ENCODE measurements at places on chromosomes 2 and 18.
A peak's percentile ranks its signal among the peaks of the same experiment; 100 is the strongest.

- DNase-seq = no peak
Measured at GRCh38 chr18:22102953-22103646, 66.3 kb upstream of the GATA6 start.

GRCh38 chr2:241230435-241230834, 42.0 kb downstream of the ANO7 start:
- no peak for DNase-seq

GRCh38 chr2:184558713-184559464, 39.4 kb upstream of the ZNF804A start:
- DNase-seq = no peak

DNA sequence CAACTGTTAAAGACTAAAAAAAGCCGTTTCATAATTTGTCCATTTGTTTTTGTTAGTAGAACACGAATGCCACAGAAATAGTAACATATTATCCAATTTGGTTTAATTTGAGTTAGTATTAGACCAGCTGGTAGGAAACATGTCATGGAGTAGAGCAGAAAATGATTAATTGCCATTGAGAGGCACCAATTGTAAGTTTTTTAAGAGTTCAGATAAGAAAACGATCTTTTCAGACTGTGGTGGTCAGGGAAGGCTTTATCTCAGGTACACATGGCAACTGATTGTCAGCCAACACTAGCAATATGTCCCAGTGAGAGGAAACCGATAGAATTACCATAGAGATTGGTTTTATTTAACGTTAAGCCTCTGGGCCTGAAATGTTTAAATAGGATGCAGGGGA, 438.2 kb upstream of the MAP2 start:
- peak; percentile 27 for DNase-seq

GRCh38 chr18:50662177-50662576, 102.3 kb downstream of the MAPK4 start:
- peak; percentile 58 for DNase-seq

DNA sequence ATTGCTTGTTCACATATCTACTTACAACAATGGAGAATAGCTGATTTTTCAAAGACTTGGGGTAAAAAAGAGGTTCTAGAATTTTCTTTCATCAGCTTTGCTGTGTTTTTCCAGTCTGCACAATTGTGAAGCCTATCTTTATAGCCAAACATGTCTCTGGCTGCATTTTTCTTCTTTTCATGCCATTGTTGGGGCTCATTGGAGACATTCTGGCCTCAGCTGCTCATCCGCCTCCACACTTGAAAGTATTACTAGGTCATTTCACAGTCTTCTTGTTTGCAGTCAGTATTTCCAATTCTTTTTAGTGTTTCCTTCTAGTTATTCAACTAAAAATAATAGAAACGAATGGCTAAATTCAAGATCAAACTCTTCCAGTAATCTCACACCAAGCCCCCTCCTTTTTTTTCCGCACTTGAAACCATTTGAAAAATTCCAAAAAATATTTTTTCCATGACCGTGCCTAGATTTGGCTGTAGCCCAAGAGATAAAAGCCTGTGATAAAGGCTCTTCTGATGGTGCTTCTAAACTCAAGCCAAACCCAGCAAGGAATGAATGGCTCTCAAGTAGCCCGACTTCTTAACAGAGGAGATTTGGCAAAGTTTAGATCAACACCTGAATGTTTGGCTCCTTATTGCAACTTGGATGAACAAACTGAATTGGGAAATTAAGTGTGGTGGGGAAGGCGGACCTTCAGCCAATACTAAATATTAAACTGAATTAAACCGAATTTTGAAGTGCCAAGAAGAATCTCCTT, 103.4 kb downstream of the NRP2 start:
- DNase-seq = no peak

GRCh38 chr2:86557836-86558235, 5.4 kb downstream of the CHMP3 start:
- no peak for DNase-seq

GRCh38 chr2:9310798-9311197, 104.2 kb downstream of the ASAP2 start:
- DNase-seq = no peak

- DNase-seq = no peak
Measured at GRCh38 chr2:238786792-238787490, 60.9 kb upstream of the TWIST2 start.

GRCh38 chr2:9206991-9207640, 504 bp downstream of the ASAP2 start:
- peak; percentile 44 for DNase-seq

DNA sequence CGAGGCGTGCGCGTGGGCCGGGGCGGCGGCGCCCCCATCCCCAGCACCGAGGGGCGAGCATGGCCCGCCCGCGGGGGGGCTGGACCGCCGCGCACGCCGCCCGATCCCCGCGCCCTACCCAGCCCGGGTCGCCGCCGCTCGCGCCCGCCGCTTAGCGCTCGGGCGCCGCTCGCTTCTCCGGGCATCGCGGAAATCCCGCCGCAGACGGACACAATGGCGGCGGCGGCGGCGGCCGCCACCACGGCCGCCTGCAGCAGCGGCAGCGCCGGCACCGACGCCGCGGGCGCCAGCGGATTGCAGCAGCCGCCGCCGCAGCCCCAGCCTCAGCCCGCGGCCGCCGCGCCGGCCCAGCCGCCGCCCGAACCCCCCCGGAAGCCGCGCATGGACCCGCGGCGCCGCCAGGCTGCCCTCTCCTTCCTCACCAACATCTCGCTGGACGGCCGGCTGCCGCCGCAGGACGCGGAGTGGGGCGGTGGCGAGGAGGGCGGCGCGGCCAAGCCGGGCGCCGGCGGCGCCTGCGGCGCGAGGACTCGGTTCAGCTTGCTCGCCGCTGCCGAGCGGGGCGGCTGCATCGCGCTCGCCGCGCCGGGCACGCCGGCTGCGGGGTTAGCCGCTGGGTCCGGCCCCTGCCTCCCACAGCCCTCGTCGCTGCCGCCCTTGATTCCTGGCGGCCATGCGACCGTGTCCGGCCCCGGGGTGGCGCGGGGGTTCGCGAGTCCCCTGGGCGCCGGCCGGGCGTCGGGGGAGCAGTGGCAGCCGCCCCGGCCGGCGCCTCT, 453 bp downstream of the CABLES1 start:
- DNase-seq = peak; percentile 44

DNA sequence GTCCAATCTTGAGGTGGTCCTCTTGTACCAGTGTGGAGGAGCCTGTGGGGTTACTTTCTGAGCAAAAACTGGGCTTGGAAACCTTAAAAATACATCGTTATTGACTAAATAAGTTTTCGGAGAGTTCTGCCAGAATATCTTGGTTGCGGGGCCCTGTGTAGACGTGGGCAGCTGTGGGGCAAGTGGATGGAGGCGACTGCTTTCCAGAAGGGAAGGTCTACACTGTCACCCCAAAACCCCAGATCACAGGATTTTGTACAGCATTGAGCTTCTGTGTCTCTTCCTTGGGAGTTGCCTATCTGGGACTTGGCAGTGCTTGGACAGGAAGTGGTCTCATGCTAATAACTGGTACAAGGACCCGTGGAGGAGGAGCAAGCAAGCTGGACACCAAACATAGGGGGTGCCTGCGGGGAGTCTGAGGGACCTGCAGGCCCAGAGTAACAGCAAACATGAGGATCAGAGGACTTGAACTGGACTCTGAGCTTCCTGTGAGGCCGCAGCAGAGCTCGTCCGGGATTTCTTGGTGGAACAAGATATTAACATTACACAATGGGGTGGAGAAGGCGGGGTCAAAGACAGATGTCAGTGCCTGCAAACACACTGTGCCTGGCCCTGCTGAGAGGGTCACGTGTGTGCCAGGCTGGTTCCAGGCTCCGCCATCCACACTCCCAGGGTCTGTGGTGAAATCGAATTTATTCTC, 48.0 kb upstream of the CTLA4 start:
- DNase-seq = no peak

DNA sequence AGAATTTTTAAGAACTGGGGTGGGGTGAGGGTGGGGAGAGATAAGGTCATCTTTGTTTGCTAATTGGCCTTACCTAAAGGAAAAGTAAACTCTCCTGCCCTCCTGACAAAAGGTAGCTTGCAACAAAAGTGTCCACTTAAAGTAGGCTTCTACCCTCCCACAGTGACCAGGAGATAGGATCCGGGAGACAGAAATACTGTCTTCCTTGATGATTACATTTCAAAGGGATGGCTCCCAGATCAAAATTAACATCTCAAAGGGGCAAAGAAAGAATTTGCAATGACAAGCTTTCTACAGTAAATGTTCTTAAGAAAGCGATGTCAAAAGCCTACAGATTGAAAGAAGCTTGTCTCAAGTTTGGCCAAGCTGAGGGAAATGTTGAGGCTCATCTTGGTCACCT, 775.3 kb downstream of the CPS1 start:
- peak; percentile 92 for DNase-seq

GRCh38 chr2:239555571-239555905, 154.7 kb upstream of the HDAC4 start:
- no peak for DNase-seq

DNA sequence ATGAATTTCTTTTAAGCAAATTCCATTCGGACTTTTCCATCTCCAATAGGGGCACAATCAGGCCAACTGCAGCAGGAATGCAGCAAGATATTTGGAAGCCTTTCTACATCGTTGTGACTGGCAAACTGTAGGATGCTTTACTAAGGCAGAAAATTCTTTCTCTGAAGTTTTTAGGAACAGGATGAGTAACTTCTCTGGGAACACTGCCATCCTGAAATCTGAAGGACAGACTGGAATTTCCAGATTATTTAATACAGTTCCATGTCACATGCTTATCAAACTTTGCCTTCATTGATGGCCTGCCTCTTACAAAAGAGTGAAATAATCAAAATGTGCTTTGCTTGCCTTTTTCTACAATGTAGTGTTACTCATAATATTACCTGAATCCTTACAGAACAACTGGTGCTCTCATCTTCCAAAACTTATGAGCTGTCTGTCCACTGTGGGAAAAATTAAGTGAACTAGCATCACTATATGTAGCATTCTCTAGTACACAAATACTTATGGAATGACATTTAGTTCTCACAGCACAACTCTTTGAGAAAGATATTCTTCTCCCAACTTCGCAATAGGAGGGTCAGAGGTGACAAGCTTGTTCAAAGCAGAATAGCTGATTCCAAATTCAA, 32.0 kb upstream of the MAP2 start:
- DNase-seq = no peak

- DNase-seq = no peak
Measured at GRCh38 chr18:46051731-46052461, 20.2 kb downstream of the PSTPIP2 start.

DNA sequence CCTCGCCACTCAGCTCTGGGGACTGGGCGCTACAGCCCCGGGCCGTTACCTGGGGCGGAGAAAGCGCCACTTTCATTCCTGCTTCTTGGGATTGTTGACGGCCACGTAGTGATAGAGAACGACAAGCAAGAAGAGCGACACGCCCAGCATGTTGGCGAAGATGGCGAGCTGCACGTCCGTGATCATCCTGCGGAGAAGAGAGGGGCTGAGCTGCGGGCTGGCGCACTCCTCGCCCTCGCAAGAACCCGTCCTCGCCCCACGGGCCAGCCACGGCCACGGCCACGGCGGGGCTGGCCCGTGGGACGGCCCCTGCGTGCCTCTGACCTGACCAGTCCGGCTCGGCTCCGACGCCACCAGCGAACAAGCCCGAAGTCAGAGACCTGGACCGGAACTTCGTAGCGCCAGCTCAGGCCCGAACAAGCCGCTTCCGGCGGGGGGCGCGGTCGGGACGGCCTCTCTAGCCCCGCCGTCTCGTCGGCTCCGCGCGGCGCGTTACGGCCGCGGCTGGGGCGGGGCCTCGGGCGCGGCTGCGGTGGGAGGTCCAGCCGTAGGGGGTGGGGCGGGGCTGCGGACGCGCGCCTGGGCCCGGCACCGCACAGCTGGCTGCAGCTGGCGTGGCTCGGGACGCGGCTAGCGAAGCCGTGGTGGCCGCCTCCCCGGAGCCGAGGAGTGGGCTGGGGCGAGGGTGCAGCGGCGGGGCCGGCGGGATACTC, at the start of gene OST4:
Gene OST4, minus strand, starts transcription at position 378 of the 713 bp plus-strand sequence.
- peak; percentile 95 for DNase-seq

DNA sequence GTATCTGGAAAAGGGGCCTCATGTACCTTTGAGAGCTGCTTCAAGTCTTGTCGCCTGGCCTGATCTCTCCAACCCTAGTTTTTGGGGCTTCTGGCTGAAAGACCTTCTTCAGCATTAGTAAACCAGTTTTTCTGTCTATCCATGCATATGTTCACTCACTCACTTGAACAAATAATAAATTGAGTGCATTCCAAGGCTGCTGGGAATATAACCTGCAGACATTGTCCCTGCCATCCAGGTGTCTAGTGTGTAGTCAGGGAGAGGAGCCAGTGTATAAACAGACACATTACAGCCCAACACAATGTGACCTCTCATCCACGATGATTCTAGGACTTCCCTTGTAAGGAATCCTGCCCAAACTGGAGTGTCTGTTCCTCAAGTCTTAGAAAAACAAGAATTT, 262.1 kb downstream of the PRKCE start:
- no peak for DNase-seq

Measured in mesendoderm (in vitro differentiated cells).